ENCODE measurements at places on chromosomes 13 and 19.

- DNase-seq: no peak
Observed at GRCh38 chr13:48412881-48413351, at the start of gene LPAR6. LPAR6 (minus strand) TSS chr13:48413113; CDS start chr13:48412423, 690 bp downstream.

GRCh38 chr13:53045189-53045588 is 16.6 kb downstream of the OLFM4 start:
- no peak for DNase-seq

GRCh38 chr13:73107481-73107880 is 48.7 kb downstream of the KLF5 start:
- no peak for DNase-seq

DNA sequence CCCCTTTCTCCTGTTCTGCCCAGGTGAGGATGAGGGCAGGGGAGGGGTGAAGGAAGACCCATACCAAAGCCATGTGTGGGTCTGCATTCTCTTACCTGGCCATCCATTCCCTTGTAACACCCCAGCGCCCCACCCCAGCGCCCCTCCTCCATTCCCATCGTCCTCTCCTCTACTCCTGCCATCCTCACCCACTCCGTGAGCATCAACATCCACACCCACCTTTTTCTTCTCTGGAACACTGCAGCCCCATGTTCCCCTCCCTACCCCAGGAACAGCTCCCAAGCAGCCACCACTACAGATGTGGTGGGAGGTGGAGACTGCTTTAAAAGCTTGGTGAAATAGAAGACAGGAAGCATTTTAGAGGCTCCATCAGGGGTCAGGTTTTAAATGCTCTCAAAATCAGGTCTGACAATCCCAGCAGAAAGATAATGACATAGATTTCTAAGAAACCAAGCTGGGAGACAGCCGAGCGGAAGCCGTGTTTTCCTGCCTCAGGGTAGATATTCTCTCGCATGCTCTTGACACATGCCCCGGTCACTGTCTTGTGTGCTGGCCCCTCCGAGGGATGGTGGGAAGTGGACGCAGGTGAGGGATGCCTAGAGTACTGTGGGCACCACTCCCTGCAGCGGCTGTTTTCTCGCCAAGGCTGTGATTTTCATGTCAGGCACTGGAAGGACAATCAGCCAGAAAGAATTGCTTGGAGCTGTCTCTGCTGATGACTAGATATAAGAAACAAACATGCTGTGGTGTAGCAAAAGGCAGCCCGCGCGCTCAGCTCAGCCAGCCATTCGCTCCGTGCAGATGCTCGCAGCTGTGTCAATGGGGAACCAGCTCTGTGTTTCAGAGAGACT is 9.8 kb downstream of the MEDAG start:
- DNase-seq: no peak

GRCh38 chr13:104944176-104944575 is 1591.3 kb downstream of the EFNB2 start:
- DNase-seq: no peak

GRCh38 chr13:110352735-110353134 is 45.7 kb downstream of the COL4A2 start:
- no peak for DNase-seq

Measured in activated CD8-positive, alpha-beta memory T cell treated with anti-CD3 and anti-CD28 coated beads, Interleukin-2, amount 50 U/mL, for 48 hours (primary cell).